Globus pallidus (tissue), 1 donor: ENCODE measurements at places on chromosomes 11 and 22.

- DNase-seq = no peak
These were observed 14.2 kb upstream of the TLCD5 start for GRCh38 chr11:120310870-120311269.

DNA sequence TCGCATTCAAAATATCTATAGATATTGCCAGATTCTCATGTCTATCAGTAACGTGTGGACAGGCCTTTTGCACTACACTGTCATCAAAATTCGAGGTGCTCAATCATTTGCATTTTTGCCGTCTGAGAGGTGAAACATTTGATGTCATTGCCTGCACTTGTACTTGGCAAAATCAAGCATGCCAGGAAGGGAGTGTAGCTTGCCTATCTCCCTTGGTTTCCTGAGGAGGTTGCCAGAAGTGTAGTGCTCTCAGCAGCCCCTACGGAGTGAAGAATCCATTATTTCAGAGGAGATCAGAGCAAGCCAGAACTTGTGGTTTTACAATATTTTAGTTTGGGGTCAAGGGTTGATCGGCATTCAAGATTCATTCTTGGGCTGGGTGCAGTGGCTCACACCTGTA lies 30.2 kb upstream of the APOL5 start:
- DNase-seq = no peak

DNA sequence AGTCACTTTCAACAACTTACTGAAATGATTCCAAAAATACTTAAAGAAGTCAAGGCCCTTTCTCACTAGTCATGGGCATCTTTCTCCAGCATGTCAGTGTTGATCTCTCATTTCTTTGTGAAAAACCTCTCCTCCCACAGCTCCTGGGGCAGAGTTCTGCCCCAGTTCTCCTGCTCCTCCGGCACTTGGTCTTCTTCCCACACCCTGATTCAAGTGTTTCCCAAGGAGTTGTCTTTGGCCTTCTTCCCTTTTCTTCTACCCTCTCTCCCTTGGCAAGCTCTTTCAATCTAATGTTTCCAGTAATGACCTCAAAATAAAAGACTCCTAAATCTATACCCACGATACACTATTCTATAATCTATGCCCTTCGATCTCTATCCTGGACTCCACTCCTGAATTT lies 42.1 kb upstream of the CCDC34 start:
- peak; percentile 29 for DNase-seq

GRCh38 chr22:34299496-34299895 lies 379.2 kb upstream of the LARGE1 start:
- DNase-seq = no peak

DNA sequence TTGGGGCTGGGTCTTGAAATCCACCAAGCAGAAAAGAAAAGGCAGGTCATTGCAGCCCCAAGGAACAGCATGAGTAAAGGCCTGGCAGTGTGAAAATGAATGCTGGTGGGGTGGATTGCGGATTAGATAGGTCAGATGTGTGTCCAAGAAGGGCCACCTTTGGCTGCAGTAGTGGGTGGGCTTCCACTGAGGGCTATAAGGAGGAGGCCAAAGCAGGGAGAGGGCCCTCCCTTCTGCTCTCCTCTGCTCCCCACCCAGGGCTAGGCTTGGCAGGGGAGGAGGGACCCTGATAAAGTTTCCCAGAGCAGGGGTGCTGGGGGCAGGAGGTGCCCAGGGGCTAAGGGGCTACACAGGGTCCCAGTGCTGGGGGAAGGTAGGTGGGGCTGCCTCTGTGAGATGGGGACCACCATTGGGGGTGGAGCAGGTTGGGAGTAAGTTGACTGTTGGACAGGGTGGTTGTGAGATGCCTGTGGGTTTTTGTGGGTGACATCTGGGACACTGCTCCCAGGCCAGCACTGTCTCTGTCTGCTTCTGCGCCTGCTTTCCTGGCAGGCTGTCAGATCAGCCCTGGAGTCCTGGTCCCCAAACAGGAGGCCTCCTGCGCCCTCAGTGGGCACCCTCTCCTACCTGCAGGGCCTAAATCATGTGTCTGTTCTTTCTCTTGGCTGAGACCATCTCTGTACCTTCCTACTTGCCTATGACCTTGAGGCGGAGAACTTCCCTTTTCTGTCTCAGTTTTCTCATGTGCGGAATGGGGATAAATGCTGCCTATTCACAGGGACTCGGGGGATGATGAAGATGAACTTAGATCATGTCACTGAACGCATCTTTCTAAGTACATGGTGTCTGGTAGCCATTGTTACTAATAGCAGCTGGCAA lies 1.9 kb downstream of the CAPN5 start:
- no peak for DNase-seq

- no peak for DNase-seq
These were observed 786.7 kb downstream of the TBC1D22A start for GRCh38 chr22:47548953-47549740.

DNA sequence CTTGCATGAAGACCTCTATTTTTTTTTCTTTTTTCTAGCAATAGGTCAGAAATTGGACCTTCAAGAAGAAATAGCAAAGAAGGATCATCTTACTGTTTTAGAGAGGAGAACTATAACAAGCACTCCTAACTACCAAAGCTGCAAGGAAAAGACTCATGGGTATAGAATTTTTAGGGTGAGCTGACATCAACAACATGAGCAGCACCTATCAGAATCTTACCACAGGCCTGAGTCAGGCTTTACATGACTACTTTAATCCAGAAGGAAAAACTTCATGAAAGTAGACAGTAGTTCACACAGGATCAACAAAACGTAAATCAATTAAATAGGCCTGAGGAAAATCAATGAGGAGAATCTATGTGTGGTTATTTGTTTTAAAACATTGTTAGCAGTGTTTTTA lies 130.5 kb downstream of the FAM76B start:
- no peak for DNase-seq

GRCh38 chr11:23217072-23217471 lies 356.8 kb upstream of the CCDC179 start:
- no peak for DNase-seq

DNA sequence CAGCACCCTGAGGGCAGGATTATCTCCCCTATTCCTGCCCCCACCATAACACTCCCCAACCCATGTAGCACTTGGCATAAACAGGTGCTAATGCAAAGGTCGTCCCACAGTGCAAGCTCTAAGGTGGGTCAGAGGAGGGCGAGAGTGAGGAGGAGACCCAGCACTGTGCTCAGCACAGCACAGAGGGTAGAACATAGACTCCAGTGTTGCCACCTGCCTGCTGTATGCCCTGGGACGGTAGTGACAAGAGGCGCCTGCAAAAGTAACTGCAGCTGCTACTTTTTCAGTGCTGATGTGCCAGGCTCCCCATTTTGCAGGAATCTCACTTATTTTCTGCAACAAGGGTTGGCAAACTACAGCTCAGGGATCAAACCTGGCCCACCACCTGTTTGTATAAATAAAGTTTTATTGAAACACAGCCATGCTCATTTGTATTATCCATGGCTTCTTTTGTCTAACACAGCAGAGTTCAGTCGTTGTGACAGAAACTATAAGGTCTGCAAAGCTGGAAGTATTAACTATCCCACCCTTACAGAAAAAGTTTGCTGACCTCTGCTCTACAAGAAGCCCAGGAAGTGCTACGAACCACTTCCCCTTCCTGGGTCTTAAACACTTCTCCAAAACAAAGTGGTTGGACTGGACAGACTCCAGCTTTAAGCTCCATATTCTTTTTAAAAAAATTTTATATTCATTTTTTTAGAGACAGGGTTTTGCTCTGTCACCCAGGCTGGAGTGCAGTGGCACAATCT lies 16.9 kb upstream of the CDC42BPG start:
- DNase-seq = no peak

- DNase-seq = no peak
These were observed 133.6 kb upstream of the PLET1 start for GRCh38 chr11:112394304-112394703.

GRCh38 chr11:110160016-110160415 lies 66.8 kb downstream of the ZC3H12C start:
- DNase-seq = no peak

DNA sequence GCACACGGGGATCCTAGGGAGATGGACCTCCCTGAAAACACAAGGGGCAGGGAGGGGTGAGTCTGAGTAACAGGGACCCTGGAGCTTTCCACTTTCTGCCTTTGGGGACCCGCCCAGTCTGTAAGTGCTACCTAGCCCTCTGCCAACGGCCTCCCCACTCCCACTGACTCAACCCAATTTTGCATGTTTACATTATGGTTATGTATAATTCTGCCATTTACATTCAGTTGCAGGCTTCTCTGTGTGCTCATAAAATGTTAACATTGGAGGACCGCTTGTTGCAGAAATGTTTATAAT lies 105.8 kb downstream of the DSCAML1 start:
- DNase-seq = no peak

DNA sequence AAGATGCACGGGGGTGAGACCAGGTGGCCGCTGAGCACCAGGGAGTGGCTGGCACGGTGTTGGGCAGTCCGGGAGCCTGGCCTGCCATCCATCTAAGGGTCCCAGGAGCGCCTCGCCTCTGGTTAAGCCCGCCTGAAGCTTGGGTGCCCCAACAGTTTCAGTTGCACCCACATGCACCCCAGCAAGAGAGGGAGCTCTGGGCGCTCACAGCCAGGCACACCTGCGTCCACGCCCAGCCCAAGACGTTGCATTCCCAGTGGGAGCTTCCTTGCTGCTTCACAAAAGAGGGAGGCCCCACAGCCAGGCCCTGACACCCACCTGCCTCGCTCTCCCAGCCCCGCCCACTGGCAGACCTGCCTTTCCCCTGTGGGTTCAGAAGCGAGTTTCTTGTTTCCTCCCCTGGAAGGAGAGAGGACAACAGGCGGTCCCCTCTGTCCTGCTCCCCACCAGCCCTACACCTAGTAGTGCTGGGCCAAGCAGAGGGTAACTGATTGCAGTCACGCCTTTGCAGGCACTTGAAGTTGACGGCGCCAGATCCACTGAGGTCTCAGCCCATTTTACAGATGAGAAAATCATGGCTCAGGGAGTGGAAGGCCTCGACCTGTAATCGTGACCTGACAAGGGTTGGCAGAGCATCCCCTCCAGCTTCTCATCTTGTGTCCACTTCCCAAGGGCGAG lies 35.4 kb downstream of the OSBPL5 start:
- no peak for DNase-seq

DNA sequence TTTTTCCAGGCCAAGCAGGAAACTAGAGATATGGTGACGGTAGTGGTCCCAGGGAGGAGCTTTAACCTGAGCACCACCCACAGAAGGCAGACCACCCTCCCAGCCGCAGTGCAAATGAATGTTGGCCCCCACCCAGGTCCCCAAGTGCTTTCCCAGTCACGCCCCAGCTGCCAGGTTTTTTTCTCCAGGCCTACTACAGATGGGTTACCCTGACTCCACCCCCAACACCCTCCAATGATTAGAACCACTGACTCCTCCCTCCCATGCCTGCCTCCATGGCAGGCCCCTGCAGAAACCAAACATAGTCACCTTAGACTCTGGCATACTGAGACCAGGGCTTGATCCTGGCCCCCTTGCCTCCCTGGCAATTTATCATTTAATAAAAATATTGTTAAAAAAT lies 58.7 kb upstream of the CHST1 start:
- DNase-seq = no peak

GRCh38 chr11:72872012-72872411 lies 57.8 kb downstream of the ATG16L2 start:
- no peak for DNase-seq

GRCh38 chr11:72300268-72300667 lies 56.3 kb upstream of the PHOX2A start:
- DNase-seq = no peak

DNA sequence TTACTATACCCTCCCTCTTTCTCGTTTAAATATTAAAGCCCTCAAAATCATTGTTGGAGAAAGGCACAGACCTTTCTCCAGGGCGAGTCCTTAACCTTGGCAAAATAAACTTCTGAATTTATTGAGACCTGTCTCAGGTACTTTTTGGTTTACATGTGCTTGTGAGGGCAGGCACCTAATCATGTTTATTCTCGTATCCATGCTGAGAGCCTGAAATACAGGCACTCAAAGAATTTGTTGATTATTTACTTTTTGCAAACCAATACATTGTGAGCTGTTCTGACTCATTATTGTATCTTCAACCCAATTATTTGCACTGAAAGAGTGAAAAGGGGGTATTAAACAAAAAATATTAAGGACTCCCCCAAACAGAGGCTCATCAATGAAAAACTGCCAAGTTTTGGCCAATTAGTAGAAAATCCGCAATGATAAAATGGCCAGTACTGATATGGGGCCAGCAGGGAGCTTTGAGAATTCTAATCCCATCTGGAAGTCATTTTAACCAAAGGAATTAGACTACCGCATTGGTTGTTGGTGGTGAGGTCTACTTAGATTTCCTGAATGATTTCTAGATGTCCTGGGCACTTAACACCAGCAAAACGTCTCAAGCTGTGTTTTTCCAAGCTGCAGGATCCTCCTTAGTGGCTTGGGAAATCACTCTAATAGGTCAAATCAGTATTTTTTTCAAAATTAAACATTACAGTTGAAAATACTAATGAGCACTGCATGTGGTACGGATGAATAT lies 157.3 kb downstream of the SWAP70 start:
- no peak for DNase-seq

DNA sequence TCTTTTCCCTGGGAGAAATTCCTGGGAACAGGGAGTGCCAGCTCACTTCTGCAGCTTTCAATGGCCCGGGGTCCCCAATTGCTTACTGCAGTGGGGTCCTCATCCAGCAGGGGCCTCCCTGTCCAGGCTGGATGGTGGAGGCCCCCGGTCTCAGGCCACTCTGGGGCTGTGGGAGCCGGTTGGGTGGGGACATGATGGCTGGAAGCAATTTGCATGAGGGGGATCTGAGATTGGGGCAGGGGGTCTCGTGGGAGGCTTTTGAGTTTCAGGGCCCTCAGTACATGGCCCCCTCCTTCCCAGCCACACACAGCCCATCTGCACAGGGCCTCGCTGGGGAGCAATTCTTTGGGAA lies 25.2 kb downstream of the MRGPRD start:
- no peak for DNase-seq

DNA sequence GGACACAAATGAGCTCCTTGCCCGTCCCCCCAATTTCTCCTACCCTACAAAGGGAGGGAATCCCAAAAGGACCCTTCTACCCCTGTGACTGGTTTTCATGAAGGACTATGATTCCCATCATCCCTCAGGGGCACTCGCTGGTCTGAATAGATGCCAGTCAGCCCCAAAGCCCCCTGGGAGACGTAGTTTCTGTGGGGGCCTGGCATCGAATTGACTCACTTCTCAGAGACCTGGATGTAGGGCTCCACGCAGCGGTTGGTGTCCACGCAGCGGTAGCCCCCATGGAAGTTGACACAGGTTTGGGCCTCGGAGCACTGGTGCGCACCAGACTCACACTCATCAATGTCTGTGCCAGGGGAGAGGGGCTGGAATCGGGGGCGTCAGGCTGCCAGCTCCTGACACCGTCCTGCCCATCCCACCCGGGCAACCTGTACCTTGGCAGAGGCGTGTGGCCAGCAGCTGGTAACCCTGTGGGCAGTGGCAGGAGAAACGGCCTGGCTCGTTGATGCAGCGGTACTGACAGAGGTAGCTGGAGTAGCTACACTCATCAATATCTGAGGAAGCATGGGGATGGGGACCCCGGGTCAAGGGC lies 4.4 kb downstream of the EFEMP2 start:
- DNase-seq = no peak

- no peak for DNase-seq
These were observed 6.9 kb downstream of the FEZ1 start for GRCh38 chr11:125489166-125489565.

- DNase-seq = no peak
These were observed 272.0 kb downstream of the TTC28 start for GRCh38 chr22:28407645-28408044.
